ENCODE measurements at places on chromosomes 6 and 20.
A peak's percentile ranks its signal among the peaks of the same experiment; 100 is the strongest.

GRCh38 chr6:148401571-148401970 is 58.9 kb downstream of the SASH1 start:
- DNase-seq: no peak

DNA sequence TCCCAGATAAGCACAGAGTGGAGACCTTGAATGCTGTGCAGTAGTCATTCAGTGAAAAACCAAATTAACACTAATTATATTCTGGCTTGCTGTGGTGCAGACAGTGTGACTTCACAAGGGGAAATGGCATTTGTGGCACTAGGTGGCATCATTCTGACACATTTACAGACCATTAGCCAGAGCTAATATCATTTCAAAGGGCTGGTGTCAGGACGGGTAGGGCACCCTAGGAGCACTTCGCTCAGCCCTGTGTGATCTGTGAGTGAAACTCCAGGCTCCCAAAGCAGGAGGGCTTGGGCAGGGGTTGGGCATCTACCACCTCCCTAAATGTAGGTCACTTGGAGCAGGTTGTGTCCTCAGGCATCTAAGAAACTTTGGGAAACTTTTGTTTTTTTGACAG is 555.8 kb downstream of the PKHD1 start:
- DNase-seq: no peak

GRCh38 chr6:142187209-142187608 is 40.1 kb downstream of the VTA1 start:
- no peak for DNase-seq

- peak; percentile 70 for DNase-seq
Measured at GRCh38 chr6:125812394-125813292, 21.9 kb downstream of the NCOA7 start.

- no peak for DNase-seq
Measured at GRCh38 chr6:30325873-30326525, 728 bp upstream of the TRIM39 start.

DNA sequence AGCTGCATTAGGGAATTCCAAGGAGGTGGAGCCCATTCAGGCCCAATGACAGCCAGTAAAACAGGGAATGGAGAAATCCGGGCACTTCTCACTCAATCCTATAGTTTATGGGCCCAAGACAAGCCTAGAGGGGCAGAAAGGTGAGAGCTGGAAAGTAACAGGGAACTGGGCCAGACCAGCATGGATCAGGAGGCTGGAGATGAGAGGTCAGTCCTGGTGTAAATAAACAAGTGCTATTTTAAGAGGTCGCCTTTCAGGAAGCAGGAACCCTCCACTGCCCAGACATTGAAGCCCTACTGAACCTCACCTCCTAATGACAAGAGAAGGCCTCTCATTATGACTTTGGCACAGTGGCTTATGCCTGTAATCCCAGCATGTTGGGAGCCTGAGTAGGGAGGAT is 57.2 kb upstream of the TGM3 start:
- no peak for DNase-seq

- no peak for DNase-seq
Measured at GRCh38 chr6:95576218-95576997, 927 bp upstream of the MANEA start.

DNA sequence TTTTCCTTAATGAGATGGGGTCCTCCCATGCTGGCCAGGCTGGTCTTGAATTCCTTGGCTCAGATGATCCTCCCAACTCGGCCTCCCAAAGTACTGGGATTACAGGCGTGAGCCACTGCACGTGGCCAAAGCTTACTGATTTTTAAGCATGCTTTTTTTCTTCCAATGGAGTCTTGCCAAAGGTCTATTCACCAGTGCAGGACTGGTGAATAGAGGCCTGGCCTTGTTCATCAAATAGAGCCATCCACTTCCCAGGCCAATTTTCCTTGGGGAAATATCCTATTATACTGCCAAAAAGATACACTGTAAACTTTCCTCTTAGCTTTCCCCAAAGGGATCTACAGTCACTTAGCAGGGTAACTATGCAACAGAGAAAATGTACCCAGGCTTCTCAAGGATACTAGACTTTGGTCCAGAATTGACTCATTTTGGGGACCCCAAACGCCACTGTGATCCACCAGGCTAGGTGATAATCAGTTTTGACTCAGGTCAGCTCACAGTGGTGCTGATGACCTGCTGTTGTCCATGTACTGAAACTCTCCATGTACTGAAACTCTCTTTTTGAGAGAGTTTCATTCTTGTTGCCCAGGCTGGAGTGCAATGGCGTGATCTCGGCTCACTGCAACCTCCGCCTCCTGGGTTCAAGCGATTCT is 91.8 kb downstream of the REPS1 start:
- no peak for DNase-seq

DNA sequence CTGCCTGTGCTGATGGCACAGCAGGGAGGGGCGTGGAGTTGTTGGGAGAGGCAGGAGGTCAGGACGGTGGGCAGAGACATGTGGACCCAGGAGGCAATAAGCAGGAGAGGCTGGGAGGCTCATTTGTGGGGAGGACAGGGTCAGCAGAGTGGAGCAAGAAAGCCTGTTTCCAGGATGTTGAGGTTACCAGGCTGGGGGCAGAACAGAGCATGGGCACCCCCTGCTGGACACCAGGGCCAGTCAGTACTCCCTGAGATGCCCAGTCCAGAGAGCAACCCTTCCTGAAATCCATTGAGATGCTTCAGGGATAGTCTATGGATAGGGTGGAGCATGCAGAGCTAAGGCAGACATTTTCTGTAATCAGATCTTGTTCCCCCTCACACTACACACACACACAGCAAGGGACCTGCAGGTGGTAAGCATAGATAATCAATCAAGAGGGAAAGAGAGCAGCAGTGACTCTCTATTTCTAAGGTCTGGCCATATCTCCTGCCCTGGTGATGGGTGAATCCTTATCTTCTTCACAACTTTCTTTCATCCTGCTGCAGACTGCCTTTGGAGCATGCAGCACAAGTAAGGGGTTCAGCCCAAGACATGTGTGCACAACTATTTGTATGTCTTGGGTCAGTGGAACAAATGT is 41.7 kb downstream of the MOCS1 start:
- DNase-seq: peak; percentile 71

Measured in eye (tissue), 1 donor.